ENCODE measurements at places on chromosomes 3 and 15.

DNA sequence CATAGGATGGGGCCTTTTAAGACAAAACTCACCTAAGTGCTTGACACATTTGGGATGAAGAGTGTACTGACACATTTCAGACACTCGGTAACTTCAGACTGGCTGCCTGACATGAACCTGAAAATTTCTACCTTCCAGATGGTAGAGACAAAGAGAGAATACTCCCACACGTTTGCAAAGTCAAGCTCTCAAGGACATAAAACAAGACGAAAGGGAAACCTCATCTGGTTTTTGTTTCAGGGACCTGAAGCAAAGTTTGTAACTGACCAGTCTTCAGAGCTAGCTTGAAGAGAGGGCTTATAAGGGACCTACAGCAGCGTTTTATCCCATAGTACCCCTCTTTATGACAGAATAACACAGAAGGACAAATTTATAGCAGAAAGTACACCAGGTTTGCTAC is 41.9 kb downstream of the ZNF621 start:
- no peak for DNase-seq

DNA sequence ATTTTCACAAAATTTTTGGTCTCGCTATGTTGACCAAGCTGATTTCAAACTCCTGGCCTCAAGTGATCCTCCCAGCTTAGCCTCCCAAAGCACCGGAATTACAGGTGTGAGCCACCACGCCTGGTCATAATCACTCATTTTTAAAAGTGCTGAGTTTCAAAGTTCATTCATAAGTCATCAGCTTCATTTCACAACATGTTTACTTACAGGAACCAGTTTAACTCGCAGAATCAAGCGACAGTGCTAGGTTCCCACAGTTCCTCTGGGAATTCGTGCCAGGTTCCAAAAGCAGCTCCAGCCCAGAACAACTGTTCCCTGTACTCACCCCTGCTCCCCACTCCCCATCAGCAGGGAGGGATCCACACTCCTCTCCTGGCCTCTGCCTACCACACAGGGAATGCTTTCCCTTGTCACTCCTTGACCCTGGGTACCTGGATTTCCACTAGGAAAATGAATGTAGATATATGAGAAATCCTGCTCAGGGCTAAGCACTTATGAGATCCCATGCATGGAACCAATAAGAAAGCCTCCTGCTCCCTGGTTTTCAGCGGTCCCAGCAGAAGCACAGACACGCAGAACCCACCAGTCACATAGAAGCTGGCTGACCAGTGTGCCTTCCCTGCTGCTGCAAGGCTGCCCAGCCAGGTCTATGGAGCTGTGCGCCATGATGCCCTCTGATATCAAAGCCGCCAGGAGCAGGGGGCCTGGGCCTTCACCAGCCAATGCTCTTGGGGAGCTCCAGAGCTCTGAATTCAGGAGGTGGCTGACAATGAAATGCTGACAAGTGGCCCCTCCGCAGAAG is 72.3 kb downstream of the ITGB5 start:
- no peak for DNase-seq

DNA sequence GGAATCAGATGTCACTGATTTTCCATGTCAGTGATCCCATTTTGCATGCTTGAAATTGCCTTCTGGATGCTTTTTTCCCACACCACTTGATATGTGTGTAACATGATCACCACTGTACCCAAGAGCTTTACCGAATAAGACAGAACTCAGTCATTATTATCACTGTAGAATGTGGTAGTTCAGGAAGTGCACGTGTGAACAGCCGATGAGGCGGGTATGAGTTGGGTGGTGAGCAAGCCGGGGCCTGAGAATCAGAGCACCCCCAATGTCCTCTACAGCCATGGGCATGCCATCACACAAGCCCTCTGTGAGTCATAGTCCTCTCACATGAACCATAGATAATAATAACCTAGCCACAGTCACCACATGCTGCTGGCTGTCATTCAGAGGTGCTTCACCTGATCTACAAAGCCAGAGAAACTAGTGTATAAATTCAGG is 470.8 kb downstream of the SOX2 start:
- no peak for DNase-seq

DNA sequence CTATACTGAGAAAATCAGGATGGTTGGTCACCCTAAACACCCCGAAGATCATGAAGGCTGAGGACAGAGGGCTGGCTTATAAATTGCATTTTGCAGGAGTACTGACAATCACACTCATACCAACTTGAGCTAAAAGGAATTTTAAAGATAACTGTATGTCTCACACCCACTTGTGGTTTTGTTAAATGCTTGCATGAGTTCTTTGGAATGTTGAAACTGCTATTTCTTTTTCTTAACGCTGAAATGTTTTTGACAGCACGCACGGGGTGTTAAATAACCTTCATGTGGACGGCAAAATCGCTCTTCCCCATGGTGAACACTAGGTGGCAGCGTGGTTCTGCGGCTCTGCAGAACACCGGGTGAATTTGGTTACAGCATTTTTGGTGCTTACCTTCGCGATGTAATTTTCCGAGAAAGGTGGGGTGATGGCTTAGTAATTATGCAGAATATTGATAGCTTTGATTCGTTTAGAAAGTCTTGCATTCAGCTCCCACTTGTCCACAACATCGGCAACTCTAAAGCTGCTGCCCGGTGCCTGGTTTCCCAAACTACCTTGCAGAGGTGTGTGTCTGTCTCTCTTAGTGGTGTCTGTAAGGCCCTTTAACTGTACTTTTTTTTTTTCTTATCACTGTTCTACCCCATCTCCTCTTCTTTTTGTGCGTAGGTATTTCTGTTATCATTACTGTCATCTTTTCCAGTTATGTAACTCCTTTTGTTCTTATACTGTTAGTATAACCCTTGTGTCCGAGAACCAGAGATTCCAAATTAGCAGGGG is 51.7 kb downstream of the ARNT2 start:
- peak; percentile 82 for DNase-seq

- DNase-seq: no peak
These were observed 596.3 kb downstream of the ZIC1 start for GRCh38 chr3:148005456-148005855.

DNA sequence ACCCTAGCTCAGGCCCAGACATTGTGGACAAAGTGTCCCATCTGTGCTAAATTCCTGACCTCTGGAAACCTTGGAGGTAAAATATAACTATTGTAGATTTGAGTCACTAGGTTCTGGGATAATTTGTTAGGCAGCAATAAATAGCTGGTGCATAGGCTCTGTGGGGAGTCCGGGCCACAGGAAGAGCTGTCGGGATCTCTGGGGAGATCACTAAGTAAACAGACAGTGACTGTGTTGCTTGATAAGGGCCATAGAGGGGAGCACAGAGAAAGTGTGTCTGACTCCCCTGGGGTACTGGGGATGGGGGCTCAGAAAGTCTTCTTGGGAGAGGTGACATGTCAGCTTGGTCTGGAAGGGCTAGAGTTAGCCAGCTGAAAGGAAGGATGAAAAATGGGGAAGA is 37.7 kb upstream of the MRPS22 start:
- no peak for DNase-seq
